CD8-positive, alpha-beta T cell (primary cell): ENCODE measurements at places on chromosomes 1 and 21. TPM values are rescaled to one million over a fixed set of nuclear protein-coding genes. Genes with fewer than 3 reads are reported as not detected.

- DNase-seq: peak; percentile 92
Measured at GRCh38 chr21:36060159-36060921, at the start of gene SETD4. SETD4 (minus strand) TSS chr21:36060526; CDS start chr21:36058888, 1,638 bp downstream.

GRCh38 chr1:243394601-243395464, 139.0 kb downstream of the SDCCAG8 start:
- no peak for DNase-seq

- no peak for DNase-seq
Measured at GRCh38 chr1:44114098-44114497, 4.5 kb upstream of the KLF17 start.

MPZ gene
- 2.1 TPM for total RNA-seq

TMEM269 gene
- total RNA-seq: 0.44 TPM
